Foreskin keratinocyte (primary cell): ENCODE measurements at places on chromosomes 4 and X. TPM values are rescaled to one million over a fixed set of nuclear protein-coding genes. Genes with fewer than 3 reads are reported as not detected.
A peak's percentile ranks its signal among the peaks of the same experiment; 100 is the strongest.

ADGRL3 gene
- 0.60 and 0.78 TPM in 2 replicates for total RNA-seq

GRCh38 chrX:9609987-9610386 is 145.1 kb downstream of the TBL1X start:
- DNase-seq = no peak

PLP1 gene
- not detected in 2 replicates for total RNA-seq

DNA sequence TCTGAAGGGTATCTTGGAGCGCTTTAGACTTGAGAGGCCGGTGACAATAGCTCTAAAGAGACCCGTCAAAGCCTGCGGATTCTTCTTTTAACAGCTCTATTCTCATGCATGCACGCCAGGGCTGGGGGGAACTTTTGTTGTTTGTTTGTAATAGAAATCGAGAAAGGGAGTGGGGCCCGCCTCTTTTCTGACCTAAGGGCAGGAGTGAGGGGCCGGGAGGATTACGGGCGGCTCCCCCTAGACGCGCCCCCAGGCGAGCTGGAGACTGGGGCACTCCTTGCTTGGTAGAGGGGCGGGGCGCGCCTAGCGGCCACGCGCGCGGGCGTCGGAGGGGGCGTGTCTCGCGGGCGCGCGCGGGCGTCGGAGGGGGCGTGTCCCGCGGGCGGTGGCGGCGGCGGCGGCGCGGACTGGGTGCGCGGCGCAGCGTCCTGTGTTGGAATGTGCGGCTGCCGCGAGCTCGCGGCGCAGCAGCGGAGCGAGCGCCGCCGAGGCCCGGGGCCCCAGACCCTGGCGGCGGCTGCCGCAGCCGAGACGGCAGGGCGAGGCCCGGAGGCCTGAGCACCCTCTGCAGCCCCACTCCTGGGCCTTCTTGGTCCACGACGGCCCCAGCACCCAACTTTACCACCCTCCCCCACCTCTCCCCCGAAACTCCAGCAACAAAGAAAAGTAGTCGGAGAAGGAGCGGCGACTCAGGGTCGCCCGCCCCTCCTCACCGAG is at the start of gene REST:
Gene REST, plus strand, starts transcription at position 412 of the 717 bp plus-strand sequence. CDS start 2,739 bp downstream, outside the sequence.
- no peak for DNase-seq

FGF5 gene
- 4.2 and 5.8 TPM in 2 replicates for total RNA-seq

- DNase-seq = peak; percentile 36
These were observed 573.8 kb upstream of the NDST4 start for GRCh38 chr4:115687052-115687755.

- no peak for DNase-seq
These were observed 4.0 kb downstream of the TCEAL8 start for GRCh38 chrX:103250977-103251376.

GRCh38 chrX:153370293-153371055 is 30.7 kb downstream of the PNMA6E start:
- no peak for DNase-seq

HTN1 gene
- total RNA-seq = not detected in 2 replicates

UGT2B7 gene
- 0.07 TPM in 1 of 2 replicates, not detected in the other for total RNA-seq

DNA sequence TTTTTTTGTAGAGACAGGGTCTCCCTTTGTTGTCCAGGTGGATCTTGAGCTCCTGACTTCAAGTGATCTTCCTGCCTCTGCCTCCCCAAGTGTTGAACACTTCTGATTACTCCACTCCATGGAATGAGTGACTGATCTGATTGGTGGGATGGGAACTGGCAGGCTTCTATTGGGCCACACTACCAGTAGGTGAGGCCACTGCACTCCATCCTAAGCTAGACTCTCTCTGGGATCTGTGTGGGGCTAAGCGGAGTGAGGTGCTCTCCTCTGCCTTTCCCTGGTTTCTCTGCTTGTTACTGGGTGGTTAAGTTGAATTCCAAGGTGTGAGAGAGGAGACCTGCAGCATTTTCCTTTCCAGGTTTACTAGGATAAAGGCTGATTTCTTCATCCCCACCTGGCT is 58.7 kb downstream of the ENOPH1 start:
- no peak for DNase-seq
